ENCODE measurements at places on chromosomes 7 and 10.

DNA sequence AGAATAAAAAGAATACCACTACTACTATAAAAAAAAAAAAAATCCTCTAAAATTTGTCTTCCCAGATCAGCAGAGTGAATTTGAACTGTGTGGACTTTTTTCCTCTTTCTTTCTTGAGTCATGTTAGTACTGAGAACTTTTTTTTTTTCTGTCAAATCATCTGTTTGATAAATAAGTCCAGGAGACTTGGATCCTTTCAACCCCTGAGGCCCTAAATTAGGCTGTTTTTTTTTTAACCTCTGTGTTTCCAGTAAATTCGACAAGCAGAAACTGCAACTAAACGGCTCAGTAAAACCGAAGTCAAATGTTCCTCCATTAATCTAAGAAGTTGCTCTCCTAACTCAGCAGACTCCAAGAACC is 2.7 kb downstream of the MAP3K8 start:
- DNase-seq, result no peak

- DNase-seq, result no peak
Measured at GRCh38 chr10:1522237-1522636, 215.1 kb downstream of the ADARB2 start.

DNA sequence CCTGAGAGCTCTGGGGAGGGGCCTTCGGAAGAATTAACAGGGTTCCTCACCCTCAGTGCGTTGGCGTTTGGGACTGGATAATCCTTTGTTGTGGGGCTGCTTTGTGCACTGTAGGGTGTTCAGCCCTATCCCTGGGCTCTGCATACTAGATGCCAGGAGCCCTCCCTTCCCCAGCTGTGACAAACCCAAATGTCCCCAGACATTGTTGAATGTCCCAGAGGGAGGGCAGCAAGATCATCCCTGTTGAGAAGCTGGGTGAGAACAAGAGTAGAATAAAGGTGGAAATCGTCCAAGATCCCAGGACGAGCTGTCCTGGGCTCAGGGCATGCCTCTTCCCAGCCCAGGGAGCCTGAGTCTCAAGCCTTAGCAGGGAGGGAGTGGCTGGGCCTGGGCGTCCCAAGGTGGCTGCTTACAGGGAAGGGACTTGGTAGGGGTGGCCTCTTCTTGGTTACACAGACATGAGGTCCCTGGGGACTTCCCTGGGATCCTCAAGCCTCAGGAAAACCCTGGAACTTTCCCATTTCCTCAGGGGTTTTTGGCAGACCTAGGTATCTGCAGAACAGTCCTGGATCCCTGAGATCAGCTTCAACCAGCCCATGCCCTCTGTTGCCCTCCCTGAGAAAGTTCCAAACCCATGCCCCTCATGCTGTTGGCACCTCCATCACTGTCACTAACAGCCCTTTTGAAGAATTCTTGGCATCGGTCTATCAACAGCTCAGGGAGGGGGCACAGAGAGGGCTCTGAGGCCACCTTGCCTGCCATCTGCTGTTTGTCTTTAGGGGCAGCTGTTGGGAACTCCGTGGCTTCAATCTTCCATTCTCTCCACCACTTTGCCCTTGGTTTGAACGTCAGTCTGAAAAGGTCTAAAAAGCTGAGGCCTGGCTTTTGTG is 53.7 kb downstream of the GOLGA7B start:
- DNase-seq, result peak; percentile 54

DNA sequence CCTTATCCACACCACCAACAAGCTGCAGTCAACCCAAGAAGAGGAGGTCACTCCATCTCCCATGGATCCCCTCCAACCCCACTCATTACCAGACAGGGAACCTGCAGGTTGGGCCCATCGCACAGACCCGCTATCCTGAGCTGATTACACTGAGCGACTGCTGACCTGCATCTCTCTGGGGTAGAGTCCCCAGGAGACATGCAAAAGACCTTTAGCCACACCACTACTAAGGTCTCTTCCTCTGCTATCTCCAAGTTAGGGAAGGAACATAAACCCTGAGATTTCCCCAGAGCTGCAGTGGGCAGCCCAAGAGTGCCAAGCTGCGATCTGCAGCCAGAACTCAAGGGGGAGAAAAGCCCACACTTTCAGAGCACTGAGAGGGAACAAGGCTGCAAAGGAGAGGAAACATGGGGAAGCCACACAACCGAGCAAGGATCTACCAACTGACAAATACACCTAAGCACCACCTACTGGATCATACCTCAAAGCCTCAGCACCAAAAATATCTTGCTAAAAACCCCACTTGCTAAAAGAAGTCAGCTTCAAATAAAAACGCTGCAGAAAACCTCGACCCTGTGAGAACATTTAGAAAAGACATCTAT is 298.2 kb downstream of the SORCS1 start:
- DNase-seq, result no peak

DNA sequence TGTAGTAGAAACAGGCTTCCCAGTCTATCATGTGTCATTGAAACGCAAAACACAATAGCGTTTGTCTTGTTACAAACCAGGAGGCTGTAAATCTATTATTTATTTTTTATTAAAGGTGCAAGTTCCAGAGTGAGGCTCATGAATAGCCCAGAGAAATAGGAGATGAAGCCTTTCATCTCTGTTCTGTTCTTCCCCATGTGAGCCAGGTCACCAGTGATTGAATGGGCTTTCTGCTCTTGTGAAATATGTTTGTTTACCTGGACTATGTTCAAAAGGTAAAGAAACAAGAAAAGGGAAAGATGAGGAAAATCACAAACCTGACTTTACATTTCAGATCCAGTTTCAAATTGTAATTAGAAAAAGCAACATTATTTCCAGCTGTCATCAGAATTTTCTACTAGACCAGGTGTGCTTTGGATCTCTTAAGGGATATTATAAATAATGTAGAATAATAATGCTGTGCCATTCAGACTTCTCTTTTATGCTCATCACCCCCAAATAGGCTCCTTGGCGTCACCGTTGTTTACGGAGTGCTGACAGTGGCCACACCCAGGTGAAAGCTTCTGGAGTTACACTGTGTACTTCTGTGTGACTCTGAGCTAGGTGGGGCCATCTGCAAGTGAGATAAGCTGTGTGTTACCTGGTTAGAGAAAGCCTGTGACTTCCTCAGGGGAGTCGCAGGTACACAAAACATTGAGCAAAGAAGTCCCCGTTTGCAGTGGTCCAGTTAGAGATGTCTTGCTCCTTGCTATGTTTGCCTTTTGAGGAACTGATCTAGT is 274.9 kb downstream of the SDK1 start:
- DNase-seq, result no peak

GRCh38 chr7:43119371-43120075 is 7.1 kb downstream of the HECW1 start:
- no peak for DNase-seq

DNA sequence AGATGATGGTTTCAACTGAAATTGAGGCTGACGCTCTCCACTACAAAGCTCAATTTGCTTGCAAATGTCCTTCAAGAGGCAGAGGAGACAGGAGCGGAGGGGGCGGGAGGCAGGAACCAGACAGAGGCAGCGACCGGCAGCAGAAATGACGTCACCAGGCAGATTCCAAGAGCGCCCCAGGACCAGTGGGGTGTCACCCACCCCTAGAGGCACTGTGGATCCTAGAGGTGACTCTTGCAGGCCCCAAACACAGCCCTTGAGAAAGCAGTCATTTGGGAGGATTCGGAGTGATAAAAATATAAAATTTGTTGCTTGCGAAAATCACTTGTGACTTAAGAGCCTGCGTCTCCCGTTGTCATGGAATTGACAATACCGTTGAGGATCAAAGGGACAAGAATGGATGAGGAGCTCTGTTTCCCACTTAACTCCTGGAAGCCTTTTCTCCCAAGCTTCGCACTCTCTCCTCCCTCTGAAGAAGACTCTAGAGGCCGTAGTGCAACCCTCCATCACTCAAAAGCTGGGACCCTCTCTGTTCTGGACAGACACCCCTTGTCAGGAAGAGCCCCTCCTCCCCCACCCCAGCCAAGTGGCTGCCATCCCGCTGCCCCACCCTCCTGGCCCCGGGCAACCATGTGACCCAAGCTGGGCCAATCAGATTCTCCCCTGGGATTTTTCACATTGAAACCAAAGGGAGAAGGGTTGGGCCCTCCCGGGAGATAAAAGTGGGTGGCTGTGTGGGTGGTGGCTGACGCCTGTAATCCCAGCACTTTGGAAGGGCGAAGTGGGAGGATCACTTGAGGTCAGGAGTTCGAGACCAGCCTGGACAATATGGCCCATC is 16.3 kb upstream of the SLC29A4 start:
- no peak for DNase-seq

GRCh38 chr7:45255187-45255586 is 97.6 kb downstream of the RAMP3 start:
- no peak for DNase-seq

GRCh38 chr7:85185424-85186082 is 1.3 kb downstream of the SEMA3D start:
- peak; percentile 23 for DNase-seq

DNA sequence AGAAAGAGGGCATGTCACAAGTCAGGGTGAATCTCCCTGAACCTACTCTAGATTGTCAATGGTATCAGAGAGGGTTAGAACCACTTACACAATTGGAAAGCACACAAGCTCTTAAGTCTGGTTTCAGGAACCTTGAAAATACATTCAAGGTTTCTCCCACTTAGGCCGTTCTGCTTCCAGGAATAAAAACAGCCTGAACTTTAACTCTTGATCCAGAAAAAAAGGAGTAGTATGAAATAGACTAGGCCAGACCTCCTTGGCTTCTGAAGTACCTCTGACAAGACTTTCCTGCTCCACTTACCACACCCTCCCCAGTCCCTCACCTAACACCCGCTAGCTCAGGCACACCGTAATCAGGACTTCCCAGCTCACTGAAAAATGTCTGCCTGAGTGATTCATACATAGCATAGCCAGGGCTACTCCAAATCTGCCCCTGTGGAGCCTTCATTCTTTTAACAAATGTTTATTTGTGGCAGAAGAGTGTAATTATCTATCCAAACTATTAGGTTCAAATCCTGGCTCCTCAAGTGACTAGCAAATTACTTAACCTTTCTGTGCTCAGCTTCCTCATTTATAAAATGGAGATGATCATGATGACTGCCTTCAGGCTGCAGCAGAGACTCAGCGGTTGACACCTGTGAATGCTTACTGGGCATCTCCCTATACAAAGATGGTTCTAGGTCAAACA is 30.3 kb upstream of the IL6 start:
- no peak for DNase-seq

DNA sequence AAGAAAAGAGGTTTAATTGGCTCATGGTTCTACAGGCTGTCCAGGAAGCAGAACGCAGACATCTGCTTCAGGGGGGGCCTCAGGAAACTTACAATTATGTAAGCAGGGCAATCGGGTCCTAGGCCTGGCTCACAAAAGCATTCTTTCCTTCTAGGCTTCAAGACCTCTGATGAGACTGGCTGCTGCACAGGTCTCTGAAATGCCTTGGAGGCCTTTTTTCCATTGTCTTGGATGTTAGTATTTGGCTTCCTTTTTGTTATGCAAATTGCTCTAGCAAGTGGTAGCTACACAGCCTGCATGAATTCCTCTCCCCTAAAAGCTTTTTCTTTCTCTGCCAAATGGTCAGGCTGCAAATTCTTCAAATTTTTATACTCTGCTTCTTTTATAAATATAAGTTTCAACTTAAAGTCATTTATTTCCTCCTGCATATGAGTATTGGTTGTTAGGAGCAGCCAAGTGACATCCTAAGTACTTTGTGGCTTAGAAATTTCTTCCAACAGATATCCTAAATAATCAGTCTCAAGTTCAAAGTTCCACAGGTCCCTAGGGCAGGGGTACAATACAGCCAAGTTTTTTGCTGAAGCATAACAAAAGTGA is 83.1 kb upstream of the SEMA3A start:
- DNase-seq, result no peak

DNA sequence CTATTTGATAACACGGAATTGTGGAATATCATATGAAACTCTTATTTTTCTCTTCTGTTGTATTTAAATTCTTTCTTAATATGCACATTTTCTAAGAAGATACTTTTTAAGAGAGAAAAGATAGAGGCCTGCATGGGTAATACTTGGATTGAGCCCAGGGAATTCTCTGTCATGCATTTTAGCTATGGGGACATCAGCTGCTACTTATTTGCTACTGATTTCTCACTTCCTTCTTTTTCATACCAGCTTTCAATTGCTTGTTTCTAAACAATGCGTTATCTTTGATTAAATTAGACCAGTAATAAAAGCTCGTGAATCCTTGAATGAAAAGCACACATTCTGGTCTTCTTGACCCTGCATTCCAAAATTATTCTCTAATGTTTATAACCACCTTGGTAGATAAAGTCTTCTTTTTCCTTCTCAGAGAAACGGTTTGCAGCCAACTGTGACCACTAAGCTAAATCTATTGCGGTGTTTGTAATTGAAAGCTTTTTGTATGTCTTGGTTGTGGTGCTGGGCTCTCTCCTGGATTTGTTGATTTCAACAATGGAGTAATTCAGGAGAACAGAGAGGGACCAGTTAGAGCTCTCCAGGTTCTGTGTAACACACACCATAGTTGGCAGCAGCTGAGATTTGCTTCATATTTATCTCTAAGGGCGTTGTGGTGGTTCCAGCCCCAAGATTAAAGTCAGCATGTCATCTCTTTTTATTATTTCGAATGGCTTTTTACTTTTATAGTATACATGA is 139.3 kb downstream of the PPP1R9A start:
- peak; percentile 84 for DNase-seq

DNA sequence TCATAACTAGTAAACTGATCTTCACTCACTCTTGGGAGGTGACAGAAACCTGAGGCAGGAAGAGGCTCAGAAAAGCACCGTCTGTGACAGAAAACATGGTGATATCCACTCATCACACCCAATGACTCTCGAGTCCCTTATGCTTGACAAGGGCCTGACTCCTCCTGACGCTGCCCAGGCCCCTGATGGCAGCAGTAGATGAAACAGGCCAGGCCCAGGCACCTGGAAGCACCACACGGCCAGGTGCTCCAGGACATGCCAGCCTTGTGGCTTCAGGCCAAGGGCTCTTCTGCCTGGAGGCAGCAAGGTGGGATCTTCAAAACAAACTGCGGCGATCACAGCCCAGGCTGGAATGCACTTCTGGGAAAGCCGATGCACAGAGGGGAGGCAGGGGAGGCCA is 89.3 kb downstream of the MAD1L1 start:
- DNase-seq, result no peak

- no peak for DNase-seq
Measured at GRCh38 chr10:128549101-128549608, 422.9 kb upstream of the MKI67 start.

DNA sequence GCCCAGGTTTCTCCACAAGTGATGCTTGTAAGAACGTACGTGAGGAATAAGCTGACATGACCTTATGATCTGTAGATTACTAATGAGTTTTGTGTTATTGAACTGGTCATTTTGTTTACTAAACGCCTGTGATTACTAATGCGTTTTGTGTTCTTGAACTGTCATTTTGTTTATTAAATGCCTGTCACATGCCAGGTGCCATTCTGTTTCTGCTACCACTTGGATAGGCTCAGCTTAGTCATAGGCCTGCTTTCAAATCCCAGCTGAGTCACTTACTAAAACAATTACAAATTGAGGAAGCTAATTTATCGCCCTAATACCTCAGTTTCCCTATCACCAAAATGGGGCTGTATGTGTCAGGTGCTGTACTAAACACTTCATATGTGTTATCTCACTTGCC is 4.7 kb upstream of the HGF start:
- no peak for DNase-seq

GRCh38 chr7:128378637-128379036 is 17.1 kb upstream of the PRRT4 start:
- DNase-seq, result no peak

- DNase-seq, result no peak
Measured at GRCh38 chr10:4344492-4344994, 481.5 kb upstream of the AKR1E2 start.

- DNase-seq, result no peak
Measured at GRCh38 chr10:86967481-86967941, 771 bp upstream of the ADIRF start.

Measured in NCI-H1092 treated with DMSO at 0.1 percent for 48 hours (cell line).